Fibroblast of lung (primary cell): ENCODE measurements at places on chromosomes 5 and 9.

GRCh38 chr5:131064669-131065371 lies 100.2 kb downstream of the HINT1 start:
- no peak for DNase-seq

GRCh38 chr5:171258737-171259415 lies 50.2 kb upstream of the TLX3 start:
- DNase-seq: no peak

GRCh38 chr9:25948182-25948581 lies 269.9 kb upstream of the TUSC1 start:
- DNase-seq: no peak

DNA sequence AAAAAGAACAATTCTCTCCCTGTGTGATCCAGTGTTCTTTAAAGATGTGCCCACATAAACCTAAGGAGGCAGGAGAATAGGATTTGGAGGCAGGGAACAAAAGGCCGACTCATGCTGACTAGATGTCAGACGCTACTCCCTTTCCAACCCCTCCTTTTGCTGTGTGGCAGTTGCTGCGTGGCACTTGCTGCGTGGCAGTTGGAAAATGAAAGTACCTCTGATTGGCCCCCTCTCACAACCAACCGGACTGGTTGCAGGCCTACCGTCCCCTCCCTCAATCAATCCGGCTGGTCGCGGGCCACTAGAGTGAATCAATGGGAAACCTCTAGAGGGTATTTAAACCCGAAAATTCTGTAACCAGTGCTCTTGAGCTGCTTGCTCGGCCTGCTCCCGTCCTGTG lies 551.0 kb downstream of the KIF4B start:
- DNase-seq: no peak

DNA sequence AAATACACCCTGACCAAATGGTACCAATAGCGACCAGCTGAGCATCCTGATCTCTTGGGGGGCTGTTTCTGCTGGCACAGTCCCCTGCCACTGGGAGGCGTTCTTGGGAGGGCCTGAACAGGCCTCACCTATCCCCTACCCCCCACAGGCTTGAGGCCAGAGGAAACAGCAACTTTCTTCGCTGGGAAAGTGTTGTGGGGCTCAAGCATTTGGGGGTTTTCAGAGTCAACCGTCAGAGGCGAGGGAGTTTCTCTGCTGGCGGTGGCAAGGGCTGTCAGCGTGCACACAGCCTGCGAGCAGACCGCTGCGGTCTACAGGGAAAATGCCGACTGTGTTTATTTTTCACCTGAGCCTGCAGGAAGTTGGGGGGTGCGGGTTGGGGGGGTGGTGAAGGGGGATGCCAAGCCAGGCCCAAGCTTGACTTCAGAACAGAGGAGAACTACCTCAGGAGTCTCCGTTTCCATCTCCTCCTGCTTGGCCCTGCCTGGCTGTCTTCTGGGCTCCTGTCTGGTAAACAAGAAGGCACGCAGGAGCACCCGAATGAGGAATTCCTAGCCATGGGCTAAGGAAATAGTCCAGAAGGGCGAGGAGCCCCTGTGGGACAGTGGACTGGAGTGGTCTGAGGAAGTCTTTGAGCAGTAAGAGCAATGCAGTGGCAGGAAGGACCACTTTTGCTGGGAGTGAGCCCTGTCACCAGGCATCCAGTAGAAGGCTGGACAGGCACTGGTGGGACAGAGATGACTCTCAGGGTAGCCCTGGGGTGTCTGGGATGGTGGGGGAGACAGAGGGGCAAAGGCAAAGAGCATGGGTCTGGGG lies 18.1 kb downstream of the TCF7 start:
- DNase-seq: no peak
